Fibroblast of pulmonary artery (primary cell): ENCODE measurements at places on chromosomes 13 and 19.

DNA sequence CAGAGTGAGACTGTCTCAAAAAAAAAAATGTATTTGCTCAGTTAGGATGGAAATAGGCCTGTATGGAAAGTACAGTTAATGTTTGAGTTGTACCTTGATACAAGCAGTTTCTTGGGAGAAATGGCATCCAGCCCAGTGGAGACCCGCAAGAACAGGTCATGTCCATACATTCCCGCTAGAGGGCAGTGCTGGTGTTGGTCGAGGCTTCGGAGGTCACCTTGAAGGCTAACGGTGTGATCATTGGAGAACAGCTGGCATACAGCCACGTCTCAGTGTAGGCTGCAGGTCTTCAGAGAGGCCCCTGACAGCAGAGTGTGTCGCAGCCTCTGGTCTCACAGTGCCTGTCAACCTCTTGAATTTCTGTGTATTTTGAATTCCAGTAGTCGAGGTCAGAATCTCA lies 7.5 kb downstream of the ZNF610 start:
- peak; percentile 38 for DNase-seq

DNA sequence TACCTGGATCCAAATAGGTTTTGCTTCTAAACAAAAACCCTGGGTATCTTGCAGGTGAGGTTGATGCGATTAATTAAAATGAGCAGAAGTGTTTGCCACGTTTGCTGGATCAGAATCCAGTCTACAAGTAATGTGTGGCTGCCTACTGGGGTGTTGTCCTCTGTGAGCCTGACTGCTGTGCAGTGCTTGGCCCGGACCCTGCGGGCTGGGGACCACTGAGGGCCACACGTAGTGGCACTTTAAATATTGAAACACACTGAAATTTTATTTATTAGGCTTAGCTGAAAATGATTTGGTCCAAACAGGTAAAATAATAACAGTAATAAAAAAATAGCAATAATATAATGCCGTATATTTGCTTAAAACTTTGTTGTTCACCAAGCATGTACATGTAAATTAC lies 338.0 kb downstream of the MYO16 start:
- no peak for DNase-seq

- peak; percentile 60 for DNase-seq
Measured at GRCh38 chr19:572743-573518, 535 bp downstream of the BSG start.

DNA sequence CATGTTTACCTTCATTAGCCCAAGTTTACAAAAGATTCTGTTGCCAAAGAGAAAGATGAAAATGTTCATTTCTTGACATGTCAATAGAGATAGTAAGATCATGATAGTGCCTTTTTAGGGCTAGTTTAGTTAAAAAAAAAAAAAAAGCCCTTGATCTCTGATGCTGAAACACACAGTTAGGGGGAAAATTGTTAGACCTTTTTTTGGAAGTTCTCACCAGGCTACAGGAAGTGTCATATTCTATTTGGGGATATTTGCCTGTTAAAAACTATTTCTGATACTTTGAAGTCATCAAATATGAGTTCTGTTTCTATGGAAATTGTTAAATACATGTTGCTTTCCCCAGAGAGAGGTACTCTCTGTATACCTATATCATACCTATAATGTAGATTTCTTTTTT lies 21.6 kb downstream of the SLAIN1 start:
- no peak for DNase-seq

DNA sequence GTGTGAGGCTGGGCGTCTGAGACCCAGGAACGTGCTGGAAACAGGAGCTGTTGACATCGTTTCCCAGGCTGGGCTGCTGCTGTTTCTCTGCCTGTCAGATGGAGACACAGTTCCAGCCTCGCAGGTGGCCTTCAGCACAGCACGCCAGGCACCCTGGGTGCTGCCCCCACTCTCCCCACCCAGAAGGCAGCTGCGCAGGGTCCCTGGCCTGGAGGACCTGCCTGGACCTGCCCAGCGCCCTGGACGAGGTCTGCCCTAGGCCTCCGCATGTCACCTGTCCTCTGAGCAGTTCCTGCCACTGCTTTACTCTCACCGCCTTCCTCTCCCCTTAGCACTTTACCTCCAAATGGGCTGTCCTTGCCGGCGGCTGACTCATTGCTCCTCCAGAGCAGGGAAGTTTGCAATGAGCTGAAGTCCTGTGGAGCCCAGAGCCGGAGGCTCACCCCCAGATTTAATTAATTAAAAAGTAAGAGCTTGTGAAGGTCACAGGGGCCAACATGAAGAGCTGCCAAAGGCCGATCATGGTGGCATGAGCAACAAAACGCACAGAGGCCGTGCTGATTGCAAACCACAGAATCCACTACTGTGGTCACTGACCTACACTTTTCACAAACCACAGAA lies 32.2 kb downstream of the C13orf46 start:
- no peak for DNase-seq
